NCI-H1694 treated with DMSO at 0.1 percent for 48 hours (cell line): ENCODE measurements at places on chromosomes 2 and 18.

- DNase-seq: no peak
Measured at GRCh38 chr18:56060967-56061541, 473.1 kb upstream of the TCF4 start.

DNA sequence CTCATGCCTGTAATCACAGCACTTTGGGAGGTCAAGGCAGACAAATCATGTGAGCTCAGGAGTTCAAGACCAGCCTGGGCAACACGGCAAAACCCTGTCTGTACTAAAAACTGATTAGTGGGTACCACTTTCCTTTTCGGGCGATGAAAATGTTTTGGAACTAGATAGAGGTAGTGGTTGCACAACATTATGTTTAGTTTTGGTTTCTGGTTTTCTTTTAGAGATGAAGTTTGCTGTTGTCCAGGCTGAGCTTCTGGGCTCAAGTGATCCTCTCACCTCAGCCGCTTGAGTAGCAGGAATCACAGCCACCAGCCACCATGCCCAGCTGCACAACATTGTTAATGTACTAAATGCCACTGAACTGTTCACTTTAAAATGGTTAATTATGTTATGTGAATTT is 27.6 kb downstream of the AAK1 start:
- no peak for DNase-seq

GRCh38 chr2:214772443-214773015 is 37.0 kb downstream of the BARD1 start:
- no peak for DNase-seq

- no peak for DNase-seq
Measured at GRCh38 chr2:157345647-157346389, 20.2 kb upstream of the ERMN start.

DNA sequence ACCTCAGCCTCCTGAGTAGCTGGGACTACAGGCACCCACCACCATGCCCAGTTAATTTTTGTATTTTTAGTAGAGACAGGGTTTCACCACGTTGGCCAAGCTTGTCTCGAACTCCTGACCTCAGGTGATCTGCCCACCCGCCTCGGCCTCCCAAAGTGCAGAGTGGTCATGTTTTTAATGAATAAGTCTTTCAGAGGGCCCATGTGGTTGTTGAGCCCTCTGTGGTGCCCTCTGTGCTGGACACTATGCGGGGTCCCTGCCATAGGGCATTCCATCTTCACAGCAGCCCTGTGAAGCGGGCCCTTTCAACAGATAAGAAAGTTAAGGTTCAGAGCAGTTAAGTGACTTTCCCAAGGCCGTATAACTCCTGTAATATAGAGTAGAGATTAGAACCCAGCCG is 25.9 kb downstream of the MYO7B start:
- no peak for DNase-seq

- DNase-seq: no peak
Measured at GRCh38 chr18:38923540-38923939, 1357.9 kb upstream of the CELF4 start.

DNA sequence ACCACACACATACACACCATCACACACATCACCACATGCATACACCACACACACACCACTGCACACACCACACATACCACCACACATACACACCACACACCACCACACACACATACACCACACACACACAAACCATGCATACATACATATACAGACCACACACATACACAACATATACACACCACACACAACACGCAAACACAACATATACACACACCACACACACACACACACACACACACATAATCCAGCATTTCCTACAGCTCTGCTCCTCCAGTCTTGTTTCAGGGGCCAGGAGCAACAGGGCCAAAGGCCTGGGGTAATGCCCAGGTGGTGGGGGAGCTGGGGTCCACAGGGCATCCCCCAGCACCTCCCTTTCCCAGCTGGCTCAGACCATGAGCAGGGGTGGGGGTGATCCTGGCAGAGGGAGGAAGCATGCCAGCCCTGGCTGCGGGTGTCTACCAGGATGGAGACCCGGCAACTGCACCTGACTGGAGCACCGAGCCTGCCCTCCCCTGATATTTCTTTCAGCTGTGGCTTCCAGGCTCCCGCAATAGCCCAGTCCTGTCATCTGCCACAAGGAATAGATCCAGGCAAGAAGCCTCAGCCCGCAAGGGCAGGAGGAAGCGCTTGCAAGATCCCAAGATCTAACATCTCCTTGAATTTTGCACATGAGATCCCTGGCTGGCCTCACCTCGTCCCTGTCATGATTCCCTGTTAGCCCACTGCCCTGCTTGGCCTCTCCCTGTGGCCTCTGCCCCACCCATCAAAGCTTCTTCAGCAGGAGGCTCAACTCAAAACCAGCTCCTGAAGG is 196.9 kb downstream of the TNS1 start:
- DNase-seq: no peak

DNA sequence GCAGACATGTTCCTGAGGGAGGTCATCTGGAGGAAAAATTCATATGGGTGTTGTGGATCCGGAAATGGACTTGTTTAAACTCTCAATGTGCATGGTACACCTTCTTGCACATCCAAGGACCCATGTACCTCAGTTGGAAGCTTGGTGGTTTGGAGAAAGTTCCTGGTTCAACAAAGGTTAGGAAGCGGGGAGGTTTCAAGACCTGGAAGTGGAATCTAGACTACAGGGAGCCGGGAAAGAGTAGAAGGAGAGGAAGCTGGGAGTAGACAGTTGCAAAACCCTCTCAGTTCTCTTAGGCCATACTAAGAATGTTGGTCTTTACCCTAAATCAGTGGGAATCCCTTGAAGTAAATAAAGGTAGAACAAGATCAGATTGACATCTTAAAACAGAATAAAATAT is 209.8 kb upstream of the SPOPL start:
- DNase-seq: no peak

DNA sequence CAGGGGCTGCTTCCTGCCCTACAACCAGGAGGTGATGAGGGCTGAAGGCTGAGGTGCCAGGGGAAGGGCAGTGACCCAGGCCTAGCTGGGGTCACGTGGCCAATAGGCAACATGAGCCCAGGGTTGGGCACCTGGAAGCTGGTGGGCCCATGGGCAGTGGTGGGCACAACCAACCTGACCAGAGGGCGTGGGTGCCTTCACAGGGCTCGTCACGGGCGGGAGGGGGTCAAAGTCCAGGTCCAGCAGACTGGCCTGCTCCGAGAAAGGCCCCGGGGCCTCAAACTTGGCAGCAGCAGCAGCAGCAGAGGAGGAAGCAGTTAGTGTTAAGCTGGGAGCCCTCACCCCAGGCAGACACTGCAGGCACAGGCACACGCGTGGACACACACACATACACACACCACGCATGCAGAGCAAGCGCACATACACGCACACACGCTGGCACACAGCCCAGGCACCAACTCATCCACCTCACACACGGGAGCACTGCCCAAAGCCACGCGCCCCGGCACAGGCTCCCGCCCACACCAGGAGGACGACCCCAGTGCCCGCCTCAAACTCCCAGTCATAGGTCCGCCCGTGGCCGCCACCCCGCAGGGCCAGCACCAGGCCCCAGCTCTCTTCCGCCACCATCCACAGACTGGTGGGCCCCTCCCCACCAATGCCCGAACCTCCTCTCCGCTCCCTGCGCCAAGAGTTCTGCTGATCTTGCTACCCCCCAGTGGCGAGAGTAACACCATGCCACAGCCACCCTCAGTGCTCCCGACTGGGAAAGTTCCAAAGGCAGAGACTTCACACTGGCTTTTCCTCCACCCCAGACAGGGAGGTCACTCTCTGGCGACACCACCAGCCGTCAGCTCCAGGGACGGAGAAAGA is 53.0 kb downstream of the BIN1 start:
- DNase-seq: no peak

DNA sequence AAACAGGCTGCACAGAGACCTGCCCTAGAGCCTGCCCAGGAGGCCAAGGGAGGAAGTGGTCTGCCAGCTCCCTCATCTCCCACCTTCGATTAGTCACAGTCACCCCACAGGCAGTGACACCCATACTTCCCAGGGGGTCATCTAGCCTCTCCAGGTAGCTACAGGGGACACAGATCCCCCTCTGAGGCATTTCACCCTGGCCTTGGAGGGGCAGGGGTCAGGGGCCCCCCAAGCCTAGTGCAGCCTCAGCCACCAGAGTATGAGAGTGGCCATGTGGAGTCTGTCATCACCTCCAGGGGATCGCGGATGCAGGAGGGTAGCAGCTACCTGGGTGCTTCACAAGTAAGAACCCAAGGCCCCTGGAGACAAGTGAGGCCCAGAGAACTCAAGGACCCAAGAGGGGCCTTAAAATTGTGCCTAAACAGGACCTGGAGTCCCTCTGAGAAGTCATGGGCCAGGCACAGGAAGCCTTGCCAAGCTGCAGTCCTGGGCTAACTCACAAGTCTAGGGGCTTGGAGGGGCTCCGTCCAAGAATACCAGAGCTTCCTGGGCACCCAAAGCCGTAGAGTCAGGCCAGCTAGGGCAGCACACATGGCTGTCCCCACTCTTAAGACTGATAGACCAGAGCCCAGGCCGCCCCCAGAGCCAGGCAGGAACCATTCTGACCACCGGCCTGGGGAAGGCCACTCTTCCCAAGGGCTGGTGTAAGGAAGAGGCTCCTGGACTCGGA is 354.3 kb upstream of the ID2 start:
- DNase-seq: no peak

GRCh38 chr2:198706476-198707082 is 751.2 kb downstream of the SATB2 start:
- no peak for DNase-seq

DNA sequence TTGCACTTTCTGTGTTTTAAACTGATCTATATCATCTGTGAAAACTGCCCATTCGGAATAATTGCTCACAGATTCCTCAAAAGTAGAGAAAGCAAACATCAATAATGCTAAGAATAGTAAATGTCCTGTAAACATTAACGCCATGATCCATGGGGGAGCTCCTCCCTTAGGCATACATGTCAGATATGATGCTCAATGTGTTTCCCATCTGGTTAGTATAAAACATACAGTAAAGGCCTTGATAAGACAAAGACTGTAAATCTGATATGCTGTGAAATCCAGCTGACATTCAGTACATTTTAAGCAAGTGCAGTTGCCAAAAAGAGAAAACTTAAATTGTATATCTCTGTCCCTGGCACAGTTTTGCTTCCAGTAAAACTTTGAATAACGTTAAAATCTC is 2.1 kb downstream of the DSEL start:
- DNase-seq: no peak

DNA sequence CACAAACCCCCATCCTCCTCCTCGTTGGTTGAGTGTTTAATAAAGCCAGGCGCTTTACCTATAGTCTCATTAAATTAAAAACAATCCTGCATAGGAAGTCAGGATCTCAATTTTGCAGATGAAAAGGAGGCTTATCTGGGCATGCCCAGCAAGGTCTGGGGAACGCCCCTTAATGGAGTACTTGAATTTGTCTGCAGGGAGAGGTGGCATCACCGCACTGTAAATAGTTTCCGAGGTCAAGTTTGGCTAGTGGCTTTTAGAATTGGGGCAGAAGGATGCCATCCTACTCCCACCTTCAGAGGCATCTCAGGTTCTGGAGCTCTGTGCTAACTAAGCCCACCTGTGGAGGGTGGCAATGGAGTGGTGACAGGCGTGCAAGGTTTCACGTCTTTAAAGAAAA is 149.2 kb downstream of the TGIF1 start:
- DNase-seq: no peak

GRCh38 chr2:55932843-55933242 is 9.3 kb upstream of the EFEMP1 start:
- DNase-seq: no peak

GRCh38 chr2:25445464-25445863 is 103.7 kb upstream of the DNMT3A start:
- DNase-seq: no peak

- DNase-seq: no peak
Measured at GRCh38 chr18:60911504-60911903, 421.7 kb upstream of the CDH20 start.

GRCh38 chr2:56309626-56310170 is 125.9 kb downstream of the CCDC85A start:
- DNase-seq: no peak

- no peak for DNase-seq
Measured at GRCh38 chr2:230711224-230711623, 1.4 kb upstream of the CAB39 start.

GRCh38 chr18:79043288-79043687 is 25.9 kb upstream of the ATP9B start:
- no peak for DNase-seq

DNA sequence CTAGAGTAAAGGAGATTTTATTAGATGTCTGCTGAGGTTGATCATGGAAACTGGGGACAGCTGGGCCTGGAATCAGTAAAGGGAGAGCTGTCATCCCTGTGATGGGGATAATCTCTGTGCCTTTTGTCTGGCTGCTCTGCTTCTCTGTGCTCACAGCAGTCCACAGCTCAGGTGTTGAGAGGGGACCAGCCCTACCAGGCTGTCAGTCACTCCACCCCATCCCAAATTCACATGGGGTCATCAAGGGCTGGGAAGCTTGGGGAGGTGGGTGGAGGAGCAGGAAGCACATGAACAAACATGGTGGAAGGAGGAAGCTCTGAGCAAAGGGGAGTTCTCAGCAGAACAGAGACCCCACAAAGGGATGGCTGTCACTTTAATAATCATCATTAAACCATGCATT is 13.7 kb upstream of the LRRFIP1 start:
- no peak for DNase-seq

DNA sequence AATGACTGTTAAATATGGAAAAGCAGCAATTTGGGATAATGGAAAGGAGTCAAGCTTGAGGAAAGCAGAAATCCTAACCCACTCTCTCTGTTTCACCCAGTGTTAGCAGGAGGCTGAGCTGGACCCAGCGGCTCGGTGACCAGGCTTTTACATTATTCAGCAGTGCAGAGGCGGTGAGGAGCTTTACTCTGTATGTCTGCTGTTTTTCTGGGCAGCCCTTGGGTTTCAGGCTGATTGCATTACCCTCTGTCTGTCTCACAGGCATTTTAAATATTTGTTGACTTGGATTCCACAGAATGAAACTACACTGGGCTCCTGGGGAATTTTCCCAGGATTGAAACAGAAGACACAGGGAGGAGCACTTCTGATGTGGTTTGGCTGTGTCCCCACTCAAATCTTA is 368.0 kb downstream of the GALR1 start:
- DNase-seq: no peak

DNA sequence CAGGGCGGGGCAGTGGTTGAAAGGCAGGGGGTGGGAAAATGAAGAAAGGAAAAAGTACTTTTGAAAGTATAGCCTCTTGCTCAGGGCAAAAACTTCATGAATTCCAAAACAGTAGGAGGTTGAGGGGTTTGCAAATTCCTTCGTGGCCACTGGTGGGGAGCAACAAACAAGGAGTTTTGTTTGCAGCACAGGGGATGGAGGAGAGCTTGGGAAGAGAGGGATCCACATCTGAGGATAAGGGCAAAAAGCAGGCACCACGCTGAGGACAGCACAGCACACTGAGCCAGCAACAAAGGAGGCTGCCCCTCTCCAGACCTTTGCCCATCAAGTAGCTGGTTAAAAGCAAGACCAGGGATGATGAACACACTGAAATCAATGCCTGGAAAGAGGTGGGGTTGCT is 148.9 kb downstream of the TCF4 start:
- DNase-seq: no peak

GRCh38 chr2:230347659-230348305 is 20.8 kb downstream of the SP140L start:
- no peak for DNase-seq

DNA sequence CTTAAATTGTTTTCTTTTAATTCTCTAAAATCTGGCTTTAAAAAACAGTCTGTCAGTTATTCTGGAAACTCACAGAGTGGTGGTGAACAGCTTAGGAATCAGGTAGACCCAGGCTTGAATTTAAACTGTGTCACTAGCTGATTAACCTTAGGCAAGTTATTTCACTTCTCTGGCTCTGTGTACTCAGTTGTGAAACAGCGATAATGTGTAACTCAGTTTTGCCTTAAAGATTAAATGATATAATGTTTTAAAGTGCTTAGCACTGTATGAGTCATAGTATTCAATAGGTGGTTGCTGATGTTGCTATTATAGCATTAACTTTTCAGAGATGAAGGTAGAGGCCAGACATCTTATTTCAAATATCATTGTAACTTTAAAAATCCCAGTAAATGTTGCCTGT is 40.7 kb downstream of the PKP4 start:
- DNase-seq: no peak
